ENCODE measurements at places on chromosomes 12 and 14.
A peak's percentile ranks its signal among the peaks of the same experiment; 100 is the strongest.

DNA sequence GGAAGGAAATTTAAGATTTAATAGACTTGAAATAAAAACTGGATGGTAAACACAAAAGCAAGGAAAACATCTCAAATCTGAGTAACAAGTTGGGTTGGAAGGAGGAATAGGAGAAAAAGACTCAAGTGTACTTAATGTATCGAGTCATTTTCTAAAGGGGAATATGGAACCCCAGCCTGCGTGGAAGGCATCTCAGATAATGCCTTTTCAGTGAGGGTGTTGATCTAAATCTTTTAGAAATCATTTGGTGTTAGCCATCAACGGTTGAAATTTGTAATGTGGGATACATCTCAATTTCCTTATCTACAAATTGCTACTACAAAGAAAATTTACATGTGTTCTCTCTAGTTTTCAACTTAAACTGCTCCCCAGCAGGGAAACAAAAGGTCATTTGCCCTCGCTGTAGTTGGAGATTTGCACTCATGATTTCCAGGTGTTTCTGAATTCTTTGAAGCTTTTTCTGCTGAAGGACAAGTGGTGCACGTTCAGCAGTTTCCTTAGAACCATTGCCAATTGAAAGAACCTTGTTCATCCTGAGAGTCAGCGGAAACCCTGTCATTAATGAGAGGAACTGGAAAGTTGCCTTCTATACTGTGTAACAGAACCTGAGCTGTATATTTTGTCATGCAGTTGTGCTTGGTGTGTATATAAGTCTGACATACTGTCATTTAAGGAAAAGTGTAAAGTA, 2.2 kb downstream of the PCBP2 start:
- DNase-seq = peak; percentile 24

- no peak for DNase-seq
Measured at GRCh38 chr14:71333705-71334104, 426.4 kb downstream of the PCNX1 start.

GRCh38 chr14:50741567-50741966, 73.5 kb upstream of the SAV1 start:
- DNase-seq = peak; percentile 38

DNA sequence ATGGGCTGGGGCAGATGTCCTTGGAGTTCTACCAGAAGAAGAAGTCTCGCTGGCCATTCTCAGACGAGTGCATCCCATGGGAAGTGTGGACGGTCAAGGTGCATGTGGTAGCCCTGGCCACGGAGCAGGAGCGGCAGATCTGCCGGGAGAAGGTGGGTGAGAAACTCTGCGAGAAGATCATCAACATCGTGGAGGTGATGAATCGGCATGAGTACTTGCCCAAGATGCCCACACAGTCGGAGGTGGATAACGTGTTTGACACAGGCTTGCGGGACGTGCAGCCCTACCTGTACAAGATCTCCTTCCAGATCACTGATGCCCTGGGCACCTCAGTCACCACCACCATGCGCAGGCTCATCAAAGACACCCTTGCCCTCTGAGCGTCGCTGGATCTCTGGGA, 2.7 kb upstream of the SMIM41 start:
- DNase-seq = no peak

GRCh38 chr12:127487031-127487430, 779.9 kb upstream of the TMEM132C start:
- no peak for DNase-seq

DNA sequence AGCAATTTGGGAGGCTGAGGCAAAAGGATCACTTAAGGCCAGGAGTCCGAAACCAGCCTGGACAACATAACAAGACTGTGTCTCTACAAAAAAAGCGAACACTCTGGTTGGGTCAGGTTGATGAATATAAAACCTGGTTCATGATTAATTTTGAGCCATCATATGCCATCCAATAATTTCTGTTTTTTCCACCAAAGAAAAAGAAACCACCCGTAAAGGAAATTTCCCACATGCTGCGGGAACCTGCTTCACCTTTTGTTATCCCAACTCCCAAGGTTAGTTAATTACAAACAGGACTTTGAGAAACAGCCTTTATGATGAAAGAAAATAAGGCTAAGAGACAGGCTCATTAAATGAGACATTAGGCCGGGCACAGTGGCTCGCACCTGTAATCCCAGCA, 24.1 kb upstream of the BICDL1 start:
- no peak for DNase-seq

GRCh38 chr14:89855961-89856656, 98.4 kb downstream of the EFCAB11 start:
- DNase-seq = peak; percentile 87

DNA sequence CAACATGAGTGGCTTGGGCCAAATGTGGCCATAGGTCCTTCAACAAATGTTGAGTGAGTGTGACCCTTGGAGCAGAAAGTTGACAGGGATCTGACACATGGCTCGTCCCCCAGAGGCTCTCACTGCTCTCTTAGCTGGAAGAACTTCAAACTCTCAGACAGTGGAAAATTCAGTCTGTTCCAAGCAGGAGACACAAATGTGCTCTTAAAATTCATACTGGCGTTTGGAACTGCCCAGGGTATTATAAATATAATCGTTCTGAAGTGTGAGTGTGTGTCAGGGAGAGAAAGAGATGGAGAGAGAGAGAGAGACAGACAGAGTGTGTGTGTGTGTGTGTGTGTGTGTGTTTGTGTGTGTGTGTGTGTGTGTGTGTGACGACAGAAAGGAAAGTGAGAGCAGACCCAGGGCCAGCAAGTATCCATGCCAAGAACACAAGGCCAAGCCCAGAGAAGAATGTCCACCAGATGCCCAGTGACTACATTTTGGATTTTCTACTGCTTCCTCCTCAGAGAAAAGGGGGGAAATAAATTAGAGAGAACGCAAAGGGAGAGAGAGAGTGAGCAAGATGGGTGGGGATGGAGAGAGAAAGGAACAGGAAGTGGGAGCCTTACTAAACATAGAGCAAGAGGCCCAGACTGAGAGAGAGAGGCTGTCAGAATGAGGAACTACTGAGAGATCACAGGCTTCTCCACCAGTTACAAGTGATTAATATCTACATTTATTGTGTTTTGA, 193.6 kb upstream of the NUDT4 start:
- DNase-seq = peak; percentile 45

DNA sequence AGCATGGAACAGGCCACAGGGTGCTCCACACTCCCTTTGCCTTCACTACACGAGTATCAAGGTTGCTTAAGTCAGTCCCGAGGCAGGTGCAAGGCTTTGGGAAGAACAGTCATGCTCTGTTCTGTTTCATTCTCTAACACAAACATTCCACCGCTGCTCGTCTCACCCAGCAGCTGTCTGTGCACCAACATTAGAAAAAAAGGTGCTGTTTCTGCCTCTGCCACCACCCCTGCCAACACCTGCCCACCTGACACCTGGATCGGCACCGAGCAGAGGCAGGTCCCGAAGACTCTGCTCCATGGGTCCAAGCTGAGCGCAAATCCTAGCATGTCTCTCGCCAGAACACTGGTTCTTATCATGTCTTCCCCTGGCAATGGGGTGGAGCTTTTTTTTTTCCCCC, 347.7 kb downstream of the TMEM132D start:
- DNase-seq = no peak

DNA sequence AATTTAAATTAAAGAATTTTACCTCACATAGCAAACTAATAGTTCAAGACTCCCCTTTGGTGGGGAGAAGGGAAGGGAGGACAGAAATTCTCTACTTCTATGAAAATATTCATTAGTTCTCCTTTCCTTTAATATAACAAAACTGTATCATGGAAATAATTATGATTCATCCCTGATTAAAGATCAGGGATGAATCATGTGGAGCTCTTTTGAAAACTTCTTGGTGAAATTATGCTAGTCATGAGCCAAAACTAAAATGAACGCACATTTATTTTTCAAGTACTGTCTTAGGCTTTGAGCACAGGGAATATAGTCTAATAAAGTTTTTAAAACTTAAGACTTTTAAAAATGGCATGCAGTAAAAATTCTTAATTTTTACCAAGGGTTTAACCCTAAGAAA, 17.1 kb downstream of the TMBIM4 start:
- peak; percentile 77 for DNase-seq

- DNase-seq = no peak
Measured at GRCh38 chr14:104073764-104074163, 11.7 kb upstream of the ASPG start.

DNA sequence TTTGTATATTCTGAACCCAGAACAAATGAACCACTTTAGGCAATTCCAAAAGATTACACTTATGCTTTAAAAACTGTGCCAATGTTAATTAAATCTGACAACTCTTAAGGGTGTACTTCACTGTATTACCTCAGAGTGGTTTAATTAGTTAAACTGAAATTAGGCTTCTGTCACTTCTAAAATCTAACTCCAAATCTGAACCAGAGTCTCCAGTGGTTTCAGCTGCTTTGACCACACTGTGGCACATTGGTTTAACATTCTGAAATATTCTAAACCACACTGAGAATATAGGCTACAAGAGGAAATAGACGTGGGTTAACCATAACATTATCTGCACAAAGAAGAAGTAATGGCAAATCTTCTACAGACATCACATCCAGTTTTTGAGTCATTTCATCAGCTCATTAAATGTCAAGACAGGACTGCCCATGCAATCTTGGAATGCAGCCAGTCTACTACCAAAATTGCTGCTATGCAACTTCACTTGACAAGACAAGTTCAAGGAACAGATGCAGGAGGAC, 94.8 kb downstream of the LRP6 start:
- peak; percentile 46 for DNase-seq

DNA sequence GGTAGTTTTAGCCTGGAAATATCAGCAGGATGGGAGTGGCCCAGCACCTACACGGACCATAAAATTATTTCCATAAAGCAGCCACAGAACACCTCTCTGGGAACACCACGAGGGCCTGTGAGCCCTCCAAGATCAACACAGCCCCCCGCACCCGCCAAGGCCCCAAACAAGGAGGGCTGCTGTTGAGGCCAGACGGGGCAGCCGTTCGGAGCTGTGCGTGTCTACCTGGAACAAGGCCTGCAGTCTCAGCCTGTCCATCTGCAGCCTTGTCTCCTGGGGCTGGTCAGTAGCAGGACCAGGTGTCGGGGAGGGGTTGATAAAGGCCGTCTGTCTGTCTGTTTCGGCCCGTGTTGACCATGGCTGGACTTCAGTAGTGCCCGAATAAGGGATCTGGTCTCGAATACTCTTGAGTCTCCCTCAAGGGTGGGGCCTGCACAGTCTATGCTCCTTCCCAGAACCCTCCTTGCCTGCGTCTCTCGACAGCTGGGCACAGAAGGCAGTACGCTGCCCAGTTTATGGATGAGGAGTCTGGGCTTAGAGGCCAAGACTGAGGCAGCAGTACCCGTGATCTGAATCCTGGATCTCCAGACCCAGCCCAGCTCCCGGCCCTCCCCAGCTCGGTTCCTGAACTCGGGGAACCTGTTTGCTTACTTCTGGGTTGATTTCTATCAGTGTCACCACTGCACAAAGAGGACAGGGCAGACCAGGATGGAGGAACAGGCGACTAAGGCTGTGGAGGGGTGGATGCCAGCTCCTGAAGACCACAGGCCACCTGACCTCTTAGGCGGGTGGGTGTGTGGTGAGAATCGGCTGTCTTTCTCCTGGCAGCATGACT, 23.1 kb upstream of the DLK1 start:
- no peak for DNase-seq

DNA sequence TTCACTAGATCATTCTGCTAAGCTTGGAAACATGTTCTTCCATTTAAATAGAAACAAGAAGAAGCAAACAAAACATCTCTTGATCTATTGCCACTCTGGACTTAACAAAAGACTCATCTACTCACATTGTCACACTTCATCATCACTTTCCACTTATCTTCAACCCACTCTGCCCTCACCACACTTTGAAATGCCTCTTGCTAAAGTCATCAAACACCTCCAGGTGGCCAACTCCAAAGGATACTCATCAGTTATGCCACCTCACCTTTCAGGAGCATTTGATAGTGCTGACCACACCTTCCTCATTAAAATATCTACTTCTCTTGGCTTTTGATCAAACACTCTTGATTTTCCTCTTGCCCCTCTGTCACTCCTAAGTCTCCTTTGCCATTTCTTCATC, 7.2 kb downstream of the EFCAB11 start:
- no peak for DNase-seq

GRCh38 chr12:99984271-99985128, at the start of gene ANKS1B:
Gene ANKS1B, minus strand, starts transcription at chr12:99984936. Its CDS starts 699 bp downstream, at chr12:99984237.
- peak; percentile 39 for DNase-seq

- DNase-seq = no peak
Measured at GRCh38 chr14:44444454-44444853, 62.6 kb downstream of the FSCB start.

DNA sequence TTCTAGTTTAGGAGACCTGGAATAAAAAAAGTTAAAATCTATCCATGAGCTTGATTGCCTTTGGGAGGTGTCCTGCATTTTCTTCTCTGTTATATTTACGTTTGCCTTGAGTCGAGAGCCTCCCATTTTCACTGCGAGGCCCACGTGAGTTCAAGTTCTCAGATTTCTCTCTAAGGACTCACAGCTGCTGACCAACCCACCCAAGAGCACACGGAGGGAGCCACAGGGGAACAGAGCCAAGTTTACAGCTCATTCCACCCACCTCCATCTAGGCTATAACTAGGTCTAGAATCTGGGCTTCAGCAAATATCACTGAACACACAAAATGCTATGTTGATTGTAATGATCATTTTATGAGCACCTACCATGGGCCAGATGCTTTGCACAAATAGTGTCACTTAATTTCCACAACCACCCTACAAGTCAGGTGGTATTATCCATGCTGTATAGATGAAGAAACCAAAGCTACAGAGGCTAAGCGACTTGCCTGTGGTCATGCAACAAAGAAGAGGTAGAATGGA, 16.7 kb downstream of the ALDH1L2 start:
- DNase-seq = peak; percentile 83

- no peak for DNase-seq
Measured at GRCh38 chr12:108622421-108622820, 11.3 kb downstream of the SELPLG start.

DNA sequence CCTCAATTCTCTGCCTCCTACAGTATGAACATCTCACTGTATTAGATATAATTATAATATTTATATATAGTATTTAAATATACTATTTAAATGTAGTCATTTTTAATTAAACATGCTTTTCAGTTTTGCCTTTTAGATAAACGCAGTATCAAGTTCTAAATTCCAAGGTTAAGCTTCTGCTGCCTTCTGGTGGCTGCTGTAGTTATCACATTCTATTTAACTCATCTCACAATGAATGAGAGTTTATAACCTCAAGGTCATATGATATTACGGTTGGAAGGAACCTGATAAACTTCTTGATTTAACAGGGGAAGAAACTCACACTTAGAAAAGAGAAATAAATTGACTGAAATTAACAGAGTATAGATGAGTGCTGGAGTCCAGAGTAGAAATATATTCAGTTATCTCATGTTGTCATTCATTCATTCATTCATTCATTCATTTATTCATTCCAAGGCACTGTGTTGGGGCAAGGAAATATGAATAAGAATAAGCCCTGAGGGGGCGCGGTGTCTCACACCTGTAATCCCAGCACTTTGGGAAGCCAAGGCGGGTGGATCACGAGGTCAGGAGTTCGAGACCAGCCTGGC, 31.9 kb downstream of the GUCY2C start:
- DNase-seq = peak; percentile 62

- DNase-seq = peak; percentile 40
Measured at GRCh38 chr14:26621364-26621763, 23.5 kb upstream of the NOVA1 start.

- DNase-seq = no peak
Measured at GRCh38 chr12:93072340-93072739, 143.2 kb upstream of the EEA1 start.

Data from fibroblast of mammary gland (primary cell).